ENCODE measurements at places on chromosomes 1 and 21. TPM values are rescaled to one million over a fixed set of nuclear protein-coding genes. Genes with fewer than 3 reads are reported as not detected.

GRCh38 chr1:175969231-175969630 lies 225.8 kb upstream of the TNR start:
- DNase-seq = no peak
- no peak overlapping the region for H3K27ac ChIP-seq

The LHX4 gene
- 0.36 TPM for total RNA-seq

GRCh38 chr1:107299521-107299920 lies 158.7 kb downstream of the NTNG1 start:
- no peak overlapping the region for H3K4me3 ChIP-seq
- no peak for DNase-seq
- H3K4me1 ChIP-seq = no peaks in the 10 kb centered on the region
- no peaks in the 10 kb centered on the region for H3K36me3 ChIP-seq
- H3K27ac ChIP-seq = no peak overlapping the region

The BSND gene
- not detected for total RNA-seq

The BTBD8 gene
- 1.4 TPM for total RNA-seq

DNA sequence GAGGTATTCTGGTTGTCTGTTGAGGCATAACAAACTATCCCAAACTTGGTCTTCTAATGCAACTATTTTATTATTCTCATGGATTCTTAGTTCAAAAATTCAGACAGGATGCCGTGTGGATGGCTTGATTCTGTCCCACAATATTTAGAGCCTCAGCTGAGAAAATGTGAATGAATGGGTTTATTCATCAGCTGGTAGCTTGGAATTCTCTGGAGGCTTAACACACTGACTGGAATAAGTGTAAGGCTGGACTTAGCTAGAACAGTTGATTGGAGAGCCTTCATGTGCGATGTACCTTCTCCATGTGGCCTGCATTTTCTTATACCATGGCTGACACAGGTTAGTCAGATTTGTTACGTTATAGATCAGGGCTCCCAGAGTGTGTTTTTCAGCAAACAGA lies 30.8 kb downstream of the TNNI3K start:
- no peak overlapping the region for H3K27ac ChIP-seq
- H3K4me3 ChIP-seq = no peak overlapping the region
- no peaks in the 10 kb centered on the region for H3K36me3 ChIP-seq
- no peaks in the 10 kb centered on the region for H3K27me3 ChIP-seq
- DNase-seq = no peak

The SLC6A9 gene
- 45.2 TPM for total RNA-seq

Data from astrocyte (in vitro differentiated cells and primary cell).